Activated T-cell treated with anti-CD3 and anti-CD28 coated beads, Interleukin-2, amount 50 U/mL, for 4 hours (primary cell): ENCODE measurements at places on chromosomes 5 and 9. TPM values are rescaled to one million over a fixed set of nuclear protein-coding genes. Genes with fewer than 3 reads are reported as not detected.

- DNase-seq = no peak
Measured at GRCh38 chr9:14453286-14453685, 139.3 kb upstream of the NFIB start.

GRCh38 chr5:11611011-11611410, 293.2 kb downstream of the CTNND2 start:
- DNase-seq = no peak

DNA sequence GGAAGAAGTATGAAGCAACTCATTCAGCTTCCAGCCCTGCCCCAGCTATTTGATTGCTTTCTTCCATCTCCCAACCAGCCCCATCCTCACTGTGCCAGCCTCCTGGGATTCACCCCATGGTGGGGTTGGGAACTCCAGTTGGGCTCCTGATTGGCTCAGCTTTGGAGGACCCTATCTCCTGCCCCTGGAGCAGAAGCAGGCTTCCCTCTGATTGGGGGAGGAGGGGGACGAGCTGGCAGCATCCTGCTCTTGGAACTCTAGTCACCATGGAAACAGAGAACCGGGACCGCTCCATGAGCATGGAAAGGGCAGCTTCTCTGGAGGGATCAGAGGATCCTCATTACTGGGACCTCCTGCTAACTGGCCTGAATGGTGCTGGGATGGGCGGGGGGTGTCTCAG, 2.6 kb downstream of the SLC6A7 start:
- DNase-seq = no peak

GRCh38 chr9:117034866-117035265, 347.8 kb downstream of the TRIM32 start:
- no peak for DNase-seq

- no peak for DNase-seq
Measured at GRCh38 chr5:1325191-1325741, 19.6 kb downstream of the CLPTM1L start.

DNA sequence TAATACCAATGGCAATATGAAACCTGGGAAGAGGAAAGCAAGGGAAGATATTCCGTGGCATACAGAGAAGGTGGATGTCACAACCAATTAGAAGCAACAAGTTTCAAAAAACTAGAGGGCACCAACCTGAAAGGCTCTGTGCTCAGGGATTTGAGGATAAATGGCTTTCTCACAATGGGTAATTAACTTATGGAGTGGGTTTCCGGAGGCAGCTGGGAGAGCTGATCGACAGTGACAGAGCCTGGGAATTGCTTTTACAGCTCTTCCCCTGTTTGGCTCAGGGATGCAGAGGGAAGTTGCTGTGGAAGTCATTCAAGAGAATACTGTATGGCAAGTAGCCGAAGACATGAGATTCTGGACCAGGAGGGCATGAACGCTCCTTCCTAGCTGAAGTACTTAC, 237.0 kb downstream of the KIF4B start:
- DNase-seq = no peak

GRCh38 chr9:89994988-89995613, 390.3 kb downstream of the GADD45G start:
- no peak for DNase-seq

CHSY3 gene
- total RNA-seq = not detected

CD180 gene
- 0.46 TPM for total RNA-seq

COL23A1 gene
- total RNA-seq = not detected
